ENCODE measurements at places on chromosomes 4 and X.

DNA sequence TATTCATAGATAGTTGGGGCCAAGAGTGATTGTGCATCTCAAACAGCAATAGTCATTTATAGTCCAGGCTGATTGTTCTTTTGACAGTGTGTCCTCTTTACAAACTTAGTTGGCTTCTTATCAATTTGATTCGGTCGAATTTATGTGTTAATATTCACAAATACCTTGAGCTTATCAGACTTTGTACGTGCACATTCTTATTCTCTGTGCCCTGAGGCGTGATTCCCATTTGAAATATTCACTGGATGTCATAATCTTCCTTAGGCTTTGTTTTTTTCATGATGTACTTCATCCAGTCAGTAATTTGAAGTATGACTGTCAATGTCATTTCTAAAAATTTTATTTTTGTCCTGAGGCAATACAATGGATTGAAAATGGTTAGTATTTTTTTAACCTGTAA lies 263.5 kb upstream of the PCDH7 start:
- no peak for DNase-seq

- DNase-seq = no peak
These were observed 6.1 kb downstream of the APLN start for GRCh38 chrX:129648514-129649267.

DNA sequence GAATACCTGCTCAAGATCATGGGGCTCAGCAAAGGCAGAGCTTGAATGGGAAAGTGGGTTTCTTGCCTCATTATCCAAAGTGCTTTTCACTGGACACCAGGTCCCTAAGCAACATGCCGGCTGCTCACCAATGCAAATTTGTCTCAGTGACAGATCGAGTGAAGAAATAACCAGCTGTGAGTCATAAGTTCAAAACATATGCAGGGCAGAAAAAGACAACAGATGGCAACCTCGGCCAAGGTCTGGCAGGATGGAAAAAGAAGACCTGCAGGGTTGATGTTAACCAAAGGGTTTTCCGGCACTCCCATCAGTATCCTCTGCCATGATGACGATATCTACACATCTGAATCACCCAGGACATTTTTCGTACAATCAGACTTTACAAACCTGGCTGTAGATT lies 124.1 kb downstream of the AFAP1 start:
- no peak for DNase-seq

DNA sequence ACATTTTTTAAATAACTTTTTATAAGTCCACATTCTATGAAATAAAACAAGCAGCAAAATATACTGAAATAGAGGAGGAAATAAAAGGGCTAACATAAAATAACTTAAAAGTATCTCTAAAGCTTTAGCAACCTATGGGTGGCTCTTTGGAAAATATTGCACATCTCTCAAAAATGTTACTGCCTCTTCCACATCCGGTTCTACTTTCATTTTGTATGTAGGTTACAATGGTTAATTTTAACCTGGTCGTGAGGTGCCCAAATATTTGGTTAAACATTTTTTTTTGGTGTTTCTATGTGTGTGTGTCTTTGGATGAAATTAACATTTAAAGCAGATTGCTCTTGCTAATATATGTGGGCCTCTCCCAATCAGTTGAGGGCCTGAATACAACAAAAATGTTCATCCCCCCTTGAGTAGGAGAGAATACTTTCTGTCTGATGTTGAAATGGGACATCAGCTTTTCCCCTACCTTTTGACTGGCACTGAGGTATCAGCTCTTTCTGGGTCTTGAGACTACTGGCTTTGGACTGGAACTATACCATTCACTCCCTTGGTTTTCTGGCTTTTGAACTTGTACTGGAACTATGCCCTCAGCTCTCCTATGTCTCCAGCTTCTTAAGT lies 353.0 kb downstream of the ADAM29 start:
- no peak for DNase-seq

- DNase-seq = no peak
These were observed 161.0 kb upstream of the S100G start for GRCh38 chrX:16488959-16489358.

GRCh38 chrX:129808829-129809796 lies 29.4 kb downstream of the SASH3 start:
- DNase-seq = no peak

GRCh38 chr4:154516318-154517029 lies 24.9 kb upstream of the DCHS2 start:
- no peak for DNase-seq

DNA sequence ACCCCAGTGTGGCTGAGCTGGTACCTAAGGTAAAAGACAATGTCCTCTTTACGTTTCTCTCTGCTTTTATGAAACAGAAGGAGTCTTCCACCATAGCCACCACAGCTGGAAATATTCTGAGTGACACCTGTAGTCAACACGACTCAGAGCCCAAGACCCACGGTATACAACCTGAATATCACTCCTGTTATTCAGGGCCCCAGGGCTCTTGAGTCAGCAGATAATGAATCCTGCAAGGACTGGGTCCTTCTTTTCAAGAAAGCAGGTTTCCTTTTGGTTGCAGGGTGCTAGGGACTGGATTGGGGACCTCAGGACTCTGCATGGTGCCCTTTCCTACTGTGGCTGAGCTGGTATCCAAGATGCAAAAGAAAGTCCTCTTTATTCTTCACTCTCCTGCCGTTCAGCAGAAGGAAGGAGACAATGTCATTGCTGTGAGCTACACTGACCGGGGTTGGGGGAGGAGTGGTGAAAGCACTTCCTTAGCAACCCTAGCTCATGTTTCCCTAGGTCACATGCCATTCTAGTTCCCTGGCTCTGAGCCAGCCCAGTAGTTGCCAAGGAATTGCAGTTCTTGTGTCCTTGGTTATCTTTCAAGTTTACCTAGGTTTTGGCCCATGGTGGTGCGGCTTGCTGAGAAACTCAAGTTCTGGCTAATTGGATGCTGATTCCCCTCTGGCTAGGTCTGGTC lies 23.7 kb upstream of the UNC5C start:
- peak; percentile 49 for DNase-seq

Measured in iPS-NIHi11 (cell line).